Activated CD4-positive, alpha-beta T cell treated with anti-CD3 and anti-CD28 coated beads, Interleukin-10, Interleukin-2, amounts not matched to agents 100 ng/mL and 50 ng/mL, durations not matched to agents 16 hours and 8 hours (primary cell): ENCODE measurements at places on chromosomes 6 and 20.

DNA sequence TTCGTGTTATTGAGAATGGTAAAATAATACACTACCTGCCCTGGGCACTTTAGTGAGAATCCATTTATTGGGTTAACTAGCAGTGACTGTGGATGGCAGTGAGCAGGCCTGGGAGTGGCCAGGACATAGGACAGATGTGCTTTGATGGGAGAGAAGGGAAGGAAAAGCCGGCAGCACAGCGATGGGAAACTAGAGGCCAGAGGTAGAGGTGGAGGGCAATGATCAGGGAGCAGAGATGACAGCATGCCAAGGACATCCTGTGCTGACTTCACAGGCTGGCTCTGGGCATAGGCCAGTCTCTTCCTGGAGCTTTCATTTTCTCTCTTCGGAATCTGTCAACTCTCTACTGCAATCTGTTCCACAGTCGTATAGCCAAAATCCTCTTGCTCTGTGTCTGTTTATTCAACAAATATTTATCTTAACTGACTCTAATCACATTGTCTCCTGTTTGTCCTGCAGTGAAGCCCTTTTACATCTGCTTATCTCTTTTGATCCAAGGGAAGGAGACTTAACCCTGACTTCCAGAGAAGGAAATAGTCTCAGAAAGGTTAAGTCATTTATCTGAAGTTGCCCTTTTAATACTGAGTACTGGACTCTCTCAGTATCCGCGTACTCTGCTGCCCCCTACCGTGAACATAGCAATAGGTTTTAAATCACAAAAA, 18.4 kb upstream of the MMP24 start:
- peak; percentile 80 for DNase-seq

GRCh38 chr6:44064089-44064947, 62.9 kb downstream of the MRPL14 start:
- peak; percentile 26 for DNase-seq

DNA sequence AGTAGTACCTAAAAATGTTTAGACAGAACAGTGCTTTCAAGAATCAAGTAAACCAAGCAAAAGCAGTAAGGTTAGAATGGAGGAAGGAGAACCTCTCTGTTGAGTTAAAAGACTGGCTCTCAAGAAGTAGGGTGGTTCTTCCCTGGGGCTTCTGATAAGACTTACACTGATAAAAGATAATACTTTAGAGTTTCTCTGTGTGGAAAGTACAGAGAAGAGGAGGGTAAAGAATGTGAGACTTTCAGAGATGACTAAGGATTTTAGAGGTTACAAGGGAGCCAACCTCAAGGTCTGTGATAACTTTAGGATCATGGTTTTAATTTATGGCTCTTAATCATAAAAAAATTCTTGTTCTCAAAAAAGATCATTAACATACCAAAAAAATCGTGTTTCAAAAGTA, 30.9 kb upstream of the ALDH8A1 start:
- DNase-seq: peak; percentile 79

DNA sequence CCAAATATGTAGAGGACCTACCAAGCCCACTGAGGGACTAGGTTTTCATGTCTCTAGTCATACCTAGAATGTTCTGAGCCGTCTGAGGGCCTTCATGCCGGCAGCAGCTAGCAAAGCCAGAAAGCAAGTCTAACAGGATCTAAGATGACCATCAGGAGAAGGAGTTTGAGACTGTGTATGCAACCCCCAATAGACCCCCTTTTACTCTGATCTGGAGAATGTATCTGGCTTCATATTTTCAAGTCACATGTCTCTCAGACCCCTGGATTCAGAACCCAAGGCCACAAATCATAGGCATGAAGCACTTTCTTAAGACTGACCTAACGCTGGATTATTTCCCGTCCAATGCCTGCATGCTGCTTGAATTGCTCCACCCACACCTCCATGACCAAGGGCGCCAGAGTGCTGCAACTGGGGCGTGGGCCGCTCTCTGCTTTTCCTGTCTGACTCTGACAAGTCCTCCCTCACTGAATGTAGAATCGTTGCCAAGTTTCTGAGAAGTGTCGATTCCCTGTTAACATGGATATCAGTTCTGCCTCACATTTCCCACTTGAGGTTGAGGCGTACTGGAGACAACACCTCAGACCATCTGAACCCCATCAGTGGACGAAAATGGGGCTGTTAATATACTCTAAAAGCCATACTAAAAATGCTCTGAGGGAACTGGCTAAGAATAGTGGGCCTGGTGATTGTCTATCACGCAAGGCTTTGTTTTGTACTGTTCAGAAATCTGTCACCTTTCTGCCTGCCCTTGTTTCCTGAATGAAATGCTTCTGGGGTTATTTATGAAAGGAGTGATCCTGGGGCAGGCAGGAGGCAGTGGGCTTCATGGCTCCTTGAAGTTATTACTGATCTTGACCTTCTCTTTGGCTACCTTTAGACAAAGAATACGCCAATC, 23.9 kb upstream of the ASXL1 start:
- DNase-seq: peak; percentile 80

- peak; percentile 33 for DNase-seq
These were observed 9.8 kb downstream of the SYNGAP1 start for GRCh38 chr6:33429750-33430052.

DNA sequence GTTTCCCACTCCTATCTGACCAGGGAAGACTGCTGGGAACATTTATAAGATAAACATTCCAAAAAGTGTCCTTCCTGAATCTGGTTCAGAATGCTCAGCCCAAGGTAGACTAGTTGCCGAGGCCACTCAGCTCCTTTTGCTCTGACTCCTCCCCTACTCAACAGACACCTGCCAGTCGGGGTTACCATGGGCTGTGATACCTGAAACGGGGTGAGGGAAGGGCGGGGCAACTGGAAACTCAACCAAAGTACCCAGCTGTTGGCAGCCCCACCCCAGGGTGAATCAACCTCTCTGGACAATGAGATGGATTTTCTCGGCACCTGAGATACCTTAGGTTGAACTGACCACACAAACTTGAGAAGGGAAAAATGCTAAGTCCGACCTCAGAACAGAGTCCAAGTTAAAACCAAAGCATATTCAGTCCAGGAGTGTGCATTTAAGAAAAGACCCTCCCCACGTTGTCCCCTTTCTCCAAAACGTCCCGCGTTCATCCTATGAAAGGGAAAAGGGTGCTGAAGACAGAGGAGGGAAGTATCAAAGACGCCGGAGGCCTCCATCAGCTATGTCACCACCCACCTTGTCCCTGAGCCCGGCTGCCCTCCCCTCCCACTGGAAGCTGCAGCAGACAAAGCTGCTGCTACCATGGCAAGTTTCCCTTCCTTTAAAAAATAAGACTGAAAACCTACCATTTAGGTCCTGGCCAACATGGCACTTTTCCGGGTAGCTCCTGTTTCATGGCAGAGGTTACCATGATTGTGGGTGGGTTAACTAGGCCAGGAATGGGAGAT, 100.1 kb downstream of the SLC23A2 start:
- DNase-seq: no peak

- DNase-seq: no peak
These were observed 631.4 kb downstream of the CDH26 start for GRCh38 chr20:60589623-60590022.

DNA sequence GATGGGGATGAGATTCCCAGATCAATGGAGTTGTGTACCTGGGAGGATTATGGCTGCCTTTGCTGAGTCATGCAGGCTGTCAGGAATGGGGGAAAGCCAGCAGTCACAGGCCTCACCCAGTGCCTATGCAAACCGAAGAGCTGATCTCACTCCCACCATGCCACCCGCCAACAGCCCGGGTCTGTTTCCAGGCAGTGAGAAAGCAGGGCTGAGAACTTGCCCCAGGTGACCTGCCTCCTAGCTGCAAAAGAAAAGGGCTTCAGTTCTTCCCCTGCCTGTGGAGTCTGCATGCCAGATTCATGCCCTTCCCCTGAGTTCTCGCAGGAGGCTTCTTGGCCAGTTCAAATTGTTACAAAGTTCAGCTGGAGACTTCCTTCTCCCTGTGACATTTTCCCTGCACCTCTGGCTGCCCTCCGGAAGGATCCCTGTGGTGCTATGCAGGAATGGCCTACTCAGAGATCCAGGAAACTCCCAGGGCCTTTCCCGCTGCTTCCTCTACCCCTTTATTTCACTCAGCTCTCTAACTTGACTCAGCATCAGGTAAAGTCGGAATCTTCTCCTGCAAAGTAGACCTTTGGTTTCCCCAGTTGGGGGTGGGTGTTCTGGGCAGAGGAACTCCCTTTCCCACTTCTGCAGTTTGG, 71.5 kb upstream of the B3GAT2 start:
- DNase-seq: no peak

DNA sequence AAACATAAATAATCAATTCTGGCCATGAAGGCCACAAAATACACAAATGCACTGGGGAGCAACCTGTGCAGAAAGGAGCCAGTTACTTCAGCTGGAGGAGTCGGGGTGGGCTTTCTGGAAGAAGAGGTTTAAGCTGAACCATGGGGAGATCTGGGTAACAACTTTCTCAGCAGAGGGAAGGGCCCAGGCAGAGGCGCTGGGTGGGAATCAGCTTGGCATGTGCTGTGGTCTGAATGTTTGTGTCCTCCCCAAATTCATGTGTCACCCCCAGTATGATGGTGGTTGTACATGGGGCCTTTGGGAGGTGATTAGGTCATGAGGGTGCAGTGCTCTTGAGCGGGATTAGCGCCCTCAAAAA, 107.9 kb downstream of the SYCP2 start:
- DNase-seq: no peak

DNA sequence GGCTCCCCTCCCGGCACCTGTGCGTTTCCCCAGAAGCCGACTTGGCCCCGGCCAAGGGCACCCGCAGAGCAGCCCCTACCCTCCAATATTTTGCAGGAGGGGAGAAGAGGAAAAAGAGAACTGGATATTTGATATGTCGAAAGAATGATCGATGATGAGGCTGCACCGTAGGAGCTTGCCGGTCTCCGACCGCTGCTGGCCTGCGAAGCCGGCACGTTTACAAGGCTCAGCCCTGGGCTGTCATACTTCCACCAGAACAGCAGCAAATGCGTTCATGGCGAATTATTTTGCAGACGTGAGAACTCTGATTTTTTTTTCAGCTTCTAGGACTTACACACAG, 296.7 kb downstream of the TFAP2C start:
- no peak for DNase-seq

DNA sequence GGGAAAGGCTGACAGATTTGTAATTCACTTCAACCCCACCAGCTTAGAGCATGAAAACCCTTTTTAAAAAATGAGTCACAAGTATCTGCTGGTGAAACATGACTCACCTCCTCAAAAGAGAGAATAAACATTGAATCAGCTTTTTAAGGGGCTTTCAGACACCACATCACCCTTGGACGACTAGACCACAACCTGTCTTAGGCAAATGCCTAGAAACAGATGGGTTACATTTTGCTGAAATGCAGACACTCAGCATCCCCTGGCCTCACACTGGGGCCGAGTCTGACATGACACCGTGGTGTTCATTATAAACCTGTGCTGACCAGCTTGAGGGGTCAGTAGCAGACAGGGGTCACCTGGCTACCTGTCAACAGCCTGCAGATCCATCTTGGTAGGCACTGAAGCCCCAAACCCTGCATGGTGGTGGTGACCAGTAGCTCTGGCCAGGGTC, 175.3 kb upstream of the CST7 start:
- peak; percentile 71 for DNase-seq

- DNase-seq: no peak
These were observed 71.9 kb downstream of the TBC1D7 start for GRCh38 chr6:13256266-13257001.

GRCh38 chr20:54221353-54221752, 13.5 kb downstream of the PFDN4 start:
- DNase-seq: peak; percentile 84

GRCh38 chr6:112600168-112600567, 253.0 kb downstream of the RFPL4B start:
- no peak for DNase-seq

DNA sequence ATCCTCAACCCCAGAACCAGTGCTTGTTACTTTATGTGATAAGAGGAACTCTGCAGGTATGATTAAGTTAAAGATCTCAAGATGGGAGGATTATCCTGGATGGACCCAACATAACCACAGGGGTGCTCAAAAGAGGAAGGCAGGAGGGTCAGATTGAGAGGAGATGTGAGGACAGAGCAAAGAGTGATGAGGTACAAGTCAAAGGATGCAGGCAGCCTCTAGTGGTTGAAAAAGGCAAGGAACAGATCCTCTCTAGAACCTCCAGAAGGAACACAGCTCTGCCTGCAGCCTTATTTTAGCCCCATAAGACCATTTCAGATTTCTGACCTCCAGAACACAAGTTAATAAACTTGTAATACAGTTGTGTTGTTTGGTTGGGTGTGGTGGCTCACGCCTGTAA, 41.2 kb downstream of the PDSS2 start:
- no peak for DNase-seq

- no peak for DNase-seq
These were observed 67.2 kb upstream of the SMLR1 start for GRCh38 chr6:130760006-130760405.

GRCh38 chr20:54069501-54069971, 858 bp downstream of the BCAS1 start:
- no peak for DNase-seq

GRCh38 chr6:139313229-139313628, 21.4 kb upstream of the TXLNB start:
- DNase-seq: no peak

DNA sequence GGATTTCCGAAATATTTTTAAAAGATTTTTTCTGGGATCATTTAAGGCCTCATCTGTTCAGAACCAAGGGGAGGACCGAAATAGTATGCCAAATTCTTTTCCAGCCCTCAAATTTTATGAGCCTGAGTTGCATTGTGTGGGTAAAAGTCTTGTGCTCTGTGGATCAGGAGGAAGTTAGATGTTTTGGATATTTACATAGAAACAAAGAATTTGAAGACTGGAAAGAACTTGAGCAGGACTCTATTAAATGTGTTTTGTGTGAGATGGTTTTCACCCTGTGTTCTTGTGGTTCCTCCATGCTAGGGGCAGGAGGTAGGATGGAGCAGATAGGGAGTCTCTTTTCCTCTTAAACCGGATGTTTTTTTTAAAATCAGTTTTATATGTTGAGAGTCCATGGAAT, 329.1 kb downstream of the LAMA2 start:
- DNase-seq: no peak

DNA sequence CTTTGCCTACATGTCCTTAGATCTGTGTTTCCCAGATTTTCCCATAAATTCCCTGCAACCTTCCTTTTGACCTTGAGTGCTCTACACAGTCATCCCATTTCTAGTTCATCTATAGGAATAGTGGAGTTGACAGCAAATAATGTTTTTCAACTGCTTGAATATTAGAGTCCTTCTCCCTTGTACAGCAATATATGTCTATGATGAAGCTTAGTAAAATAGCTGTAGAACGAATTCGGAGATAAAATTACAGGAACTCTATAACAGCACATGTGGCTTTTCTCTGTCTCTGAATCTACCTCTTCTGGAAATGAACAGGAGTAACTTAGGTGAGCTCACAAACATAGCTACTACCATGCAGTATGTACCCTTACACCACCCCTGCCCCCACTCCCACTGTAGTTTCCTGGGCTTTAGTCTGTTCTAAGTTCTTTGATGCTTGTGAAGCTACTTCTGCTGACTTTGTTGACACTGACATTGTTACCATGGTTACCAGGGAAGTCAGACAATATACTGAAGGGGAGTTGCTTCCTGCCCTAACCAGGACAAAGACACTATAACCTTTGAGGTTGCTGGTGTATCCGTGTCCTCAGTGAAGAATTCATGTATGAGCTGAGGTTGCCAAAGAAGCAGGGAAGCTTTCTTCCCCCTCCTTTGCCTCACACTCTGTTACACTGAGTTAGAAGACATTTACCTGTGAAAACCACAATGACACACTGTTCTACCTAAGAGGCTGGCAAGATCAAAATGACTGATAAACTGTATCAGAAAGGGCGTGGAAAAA, 35.8 kb upstream of the SHLD1 start:
- peak; percentile 54 for DNase-seq

GRCh38 chr20:5789827-5790226, 39.6 kb downstream of the SHLD1 start:
- no peak for DNase-seq
